Activated CD4-positive, CD25-positive, alpha-beta regulatory T cell (primary cell): ENCODE measurements at places on chromosomes 7 and 10.

GRCh38 chr10:7606951-7607404 lies 59.8 kb downstream of the ITIH5 start:
- DNase-seq, result no peak

DNA sequence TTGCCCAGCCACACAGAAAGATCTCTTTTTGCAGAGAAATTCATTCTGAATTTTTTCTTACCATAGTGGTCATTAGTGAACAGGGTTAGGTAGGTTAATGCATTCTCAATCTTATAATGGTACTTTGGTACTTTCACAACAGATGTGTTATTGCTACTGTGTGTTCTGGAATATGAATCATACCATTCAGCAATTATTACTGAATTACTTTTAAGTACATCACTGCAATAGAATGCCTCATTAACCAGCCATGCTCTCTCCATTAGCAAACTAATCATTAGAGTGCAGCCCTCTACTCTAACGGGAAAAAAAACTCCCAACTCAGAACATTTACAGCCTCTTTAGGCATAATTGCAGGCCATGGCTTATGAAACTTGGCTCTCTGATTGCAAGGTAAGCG lies 102.1 kb downstream of the DOCK4 start:
- no peak for DNase-seq

GRCh38 chr10:68135922-68136792 lies 26.9 kb downstream of the MYPN start:
- DNase-seq, result no peak

- no peak for DNase-seq
Observed at GRCh38 chr10:62093863-62094291, 174.8 kb downstream of the RTKN2 start.

DNA sequence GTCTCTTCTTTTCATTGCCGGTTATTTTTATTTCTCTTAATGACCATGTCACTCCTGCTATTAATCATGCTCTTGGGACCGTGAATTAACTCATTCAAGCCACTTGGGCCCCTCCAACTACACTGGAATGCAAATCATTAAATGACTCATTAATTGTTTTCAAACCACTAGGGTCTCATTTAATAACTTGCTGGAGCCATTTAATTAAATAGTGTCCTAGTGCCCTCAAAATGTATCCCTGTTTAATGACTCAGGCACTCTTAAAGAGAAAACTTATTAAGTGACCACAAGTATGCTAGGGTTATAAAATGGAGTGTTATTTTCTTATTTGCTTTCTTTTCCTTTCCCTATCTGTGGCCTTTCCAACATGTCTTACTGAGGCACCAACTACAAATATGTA lies 73.0 kb downstream of the PLXDC2 start:
- DNase-seq, result no peak

- no peak for DNase-seq
Observed at GRCh38 chr10:31374146-31374696, 55.2 kb downstream of the ZEB1 start.

GRCh38 chr10:46554166-46554781 lies 2.2 kb downstream of the GPRIN2 start:
- no peak for DNase-seq
